ENCODE measurements at places on chromosomes 2 and 18. TPM values are rescaled to one million over a fixed set of nuclear protein-coding genes. Genes with fewer than 3 reads are reported as not detected.

Gene DNAJC5G
- not detected for total RNA-seq

Gene TNFAIP6
- total RNA-seq, result 1.8 TPM

Gene CCBE1
- 1.5 TPM for total RNA-seq

Gene ABCG5
- total RNA-seq, result not detected

Gene LYG1
- 0.27 TPM for total RNA-seq

Gene IL36B
- total RNA-seq, result not detected

Gene PIEZO2
- total RNA-seq, result 56.4 TPM
